Activated naive CD4-positive, alpha-beta T cell treated with anti-CD3 and anti-CD28 coated beads for 36 hours (primary cell): ENCODE measurements at places on chromosomes 6 and 20.

DNA sequence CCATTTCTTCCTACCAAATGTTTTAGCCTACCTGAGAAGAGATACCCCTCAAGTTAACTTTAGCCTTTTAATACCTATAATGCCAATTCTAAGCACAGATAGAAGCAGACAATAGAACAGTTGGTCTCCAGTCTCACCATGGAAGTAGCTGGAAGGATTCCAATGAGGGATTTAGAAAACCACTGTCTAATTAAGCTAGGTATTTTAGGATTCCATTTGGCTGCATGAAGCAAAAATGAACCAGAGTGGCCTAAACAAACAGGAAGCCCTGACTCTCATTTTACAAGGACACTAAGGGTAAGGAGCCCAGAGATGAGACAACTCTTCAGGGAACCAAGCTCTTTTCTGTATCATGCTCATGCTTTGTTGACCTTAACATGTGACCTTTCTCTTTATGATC, 199.2 kb downstream of the ALDH8A1 start:
- DNase-seq, result no peak

- DNase-seq, result no peak
Measured at GRCh38 chr6:152748843-152749242, 1.8 kb upstream of the VIP start.

GRCh38 chr20:50915424-50915823, 15.8 kb downstream of the ADNP start:
- DNase-seq, result no peak

- no peak for DNase-seq
Measured at GRCh38 chr6:125612345-125612846, 137.0 kb upstream of the HEY2 start.

DNA sequence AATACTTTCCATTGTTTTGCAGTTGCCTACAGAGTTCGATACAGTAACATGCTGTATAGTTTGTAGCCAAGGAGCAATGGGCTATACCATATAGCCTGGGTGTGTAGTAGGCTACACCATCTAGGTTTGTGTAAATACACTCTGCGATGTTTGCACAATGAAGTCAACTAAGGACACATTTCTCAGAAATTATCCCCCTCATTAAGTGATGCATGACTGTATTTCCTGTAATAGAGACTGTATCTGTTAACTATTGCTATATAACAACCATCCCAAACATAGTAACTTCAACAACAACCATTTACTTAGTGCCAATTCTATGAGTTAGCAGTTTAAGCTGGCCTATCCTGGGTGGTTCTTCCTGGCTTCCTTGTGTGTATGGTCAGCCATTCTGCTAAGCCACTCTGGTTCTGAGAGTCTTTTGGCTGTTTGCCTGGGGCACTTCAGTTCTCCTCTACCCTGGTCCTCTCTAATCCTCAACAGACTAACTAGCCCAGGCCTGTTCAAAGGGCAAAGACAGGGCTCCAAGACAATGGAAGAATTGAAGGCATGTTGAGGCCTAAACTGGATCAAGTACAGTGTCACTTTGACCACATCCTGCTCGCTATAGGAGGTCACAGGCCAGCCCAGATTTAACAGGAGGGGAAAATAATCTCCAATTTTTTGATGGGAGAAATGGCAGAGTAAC, 124.0 kb downstream of the PLCB1 start:
- no peak for DNase-seq
